ENCODE measurements at places on chromosomes 13 and 19. TPM values are rescaled to one million over a fixed set of nuclear protein-coding genes. Genes with fewer than 3 reads are reported as not detected.

Gene ADGRE3
- not detected for total RNA-seq

Gene ZNF256
- 6.0 TPM for total RNA-seq

Gene SYNGR4
- total RNA-seq: not detected

Gene CGB2
- not detected for total RNA-seq

Gene NCAN
- not detected for total RNA-seq

Gene ZNF560
- total RNA-seq: not detected

Gene CLEC11A
- 1.6 TPM for total RNA-seq

Gene ZNF471
- total RNA-seq: 1.1 TPM

Gene CBLC
- not detected for total RNA-seq

Gene ZNF415
- 2.8 TPM for total RNA-seq

Gene SLITRK5
- total RNA-seq: not detected

Gene LILRA2
- not detected for total RNA-seq

Gene SUGP1
- total RNA-seq: 55.4 TPM

Gene APLP1
- total RNA-seq: 2.9 TPM

Gene C1QTNF9
- total RNA-seq: not detected

Gene FCHO1
- 81.4 TPM for total RNA-seq

Gene CEACAM3
- not detected for total RNA-seq

Gene CCDC122
- 2.8 TPM for total RNA-seq

Gene TEX101
- not detected for total RNA-seq

Gene SPRYD7
- 4.6 TPM for total RNA-seq

Gene GDF15
- total RNA-seq: 1.4 TPM

Gene RASL11A
- 1.8 TPM for total RNA-seq

Gene PTGIR
- total RNA-seq: 14.7 TPM

Gene KXD1
- total RNA-seq: 75.8 TPM
